ENCODE measurements at places on chromosomes 6 and 20.

- peak; percentile 70 for DNase-seq
Observed at GRCh38 chr6:52598123-52598823, 21.4 kb upstream of the TRAM2 start.

- DNase-seq = peak; percentile 52
Observed at GRCh38 chr6:15439410-15440025, 193.6 kb downstream of the JARID2 start.

- DNase-seq = peak; percentile 82
Observed at GRCh38 chr6:111604259-111605099, 1.2 kb downstream of the TRAF3IP2 start.

- no peak for DNase-seq
Observed at GRCh38 chr6:93886416-93886815, 467.1 kb upstream of the EPHA7 start.

DNA sequence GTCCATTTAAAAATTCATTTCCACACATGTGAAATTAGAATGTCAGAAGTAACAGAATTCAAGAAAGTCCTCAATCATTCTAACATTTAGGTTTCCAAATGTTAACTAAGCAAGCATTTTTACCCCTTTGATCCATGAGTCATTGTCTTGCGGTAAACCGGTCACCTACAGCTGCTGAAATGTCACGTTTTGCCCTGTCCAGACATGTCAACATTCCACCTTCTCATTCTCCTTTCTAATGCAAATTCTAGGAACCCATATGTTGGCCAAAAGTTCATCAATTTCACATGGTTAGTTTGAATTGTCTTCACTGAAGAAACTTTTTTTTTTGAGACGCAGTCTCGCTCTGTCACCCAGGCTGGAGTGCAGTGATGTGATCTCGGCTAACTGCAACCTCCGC, 117.2 kb downstream of the IPCEF1 start:
- no peak for DNase-seq

DNA sequence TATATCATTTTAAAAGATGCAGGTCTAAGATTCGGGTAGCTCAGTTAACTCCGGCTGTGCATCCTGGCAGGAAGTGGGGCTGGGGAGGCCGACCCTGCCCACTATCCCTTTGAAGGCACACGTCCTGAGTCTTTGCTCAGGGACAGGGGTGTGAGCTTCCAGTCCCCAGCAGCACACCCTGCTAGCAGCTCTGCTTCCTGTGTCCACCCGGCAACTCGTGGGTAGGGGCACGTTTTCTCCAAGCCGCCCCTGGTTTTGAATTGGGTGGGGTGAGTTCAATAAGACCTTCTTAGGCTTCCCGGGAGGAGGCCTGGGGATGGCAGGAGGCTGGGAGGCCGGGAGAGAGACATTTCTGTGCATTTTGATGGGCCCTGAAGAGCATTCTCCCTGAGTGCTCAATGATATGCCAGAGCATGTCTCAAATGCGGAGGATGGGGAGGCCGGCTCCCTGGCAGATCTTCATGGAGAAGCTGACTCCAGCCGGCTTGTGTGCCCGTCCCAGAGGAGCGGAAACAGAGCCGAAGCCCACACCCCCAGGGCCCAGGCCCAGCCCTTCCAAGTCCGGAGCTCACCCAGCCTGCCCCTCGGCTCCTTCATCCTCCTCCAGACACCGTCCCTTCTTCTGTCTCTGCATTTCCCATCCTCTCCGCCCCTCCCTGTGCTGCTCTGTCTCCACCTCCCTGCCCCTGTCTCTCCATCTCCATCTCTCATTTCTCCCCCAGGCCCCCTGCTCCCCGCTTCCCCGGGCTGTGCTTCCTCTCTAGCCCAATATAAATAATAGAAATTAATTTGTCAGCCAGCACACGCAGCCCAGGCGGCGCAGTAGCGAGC, 36.3 kb upstream of the ZFAND3 start:
- no peak for DNase-seq

DNA sequence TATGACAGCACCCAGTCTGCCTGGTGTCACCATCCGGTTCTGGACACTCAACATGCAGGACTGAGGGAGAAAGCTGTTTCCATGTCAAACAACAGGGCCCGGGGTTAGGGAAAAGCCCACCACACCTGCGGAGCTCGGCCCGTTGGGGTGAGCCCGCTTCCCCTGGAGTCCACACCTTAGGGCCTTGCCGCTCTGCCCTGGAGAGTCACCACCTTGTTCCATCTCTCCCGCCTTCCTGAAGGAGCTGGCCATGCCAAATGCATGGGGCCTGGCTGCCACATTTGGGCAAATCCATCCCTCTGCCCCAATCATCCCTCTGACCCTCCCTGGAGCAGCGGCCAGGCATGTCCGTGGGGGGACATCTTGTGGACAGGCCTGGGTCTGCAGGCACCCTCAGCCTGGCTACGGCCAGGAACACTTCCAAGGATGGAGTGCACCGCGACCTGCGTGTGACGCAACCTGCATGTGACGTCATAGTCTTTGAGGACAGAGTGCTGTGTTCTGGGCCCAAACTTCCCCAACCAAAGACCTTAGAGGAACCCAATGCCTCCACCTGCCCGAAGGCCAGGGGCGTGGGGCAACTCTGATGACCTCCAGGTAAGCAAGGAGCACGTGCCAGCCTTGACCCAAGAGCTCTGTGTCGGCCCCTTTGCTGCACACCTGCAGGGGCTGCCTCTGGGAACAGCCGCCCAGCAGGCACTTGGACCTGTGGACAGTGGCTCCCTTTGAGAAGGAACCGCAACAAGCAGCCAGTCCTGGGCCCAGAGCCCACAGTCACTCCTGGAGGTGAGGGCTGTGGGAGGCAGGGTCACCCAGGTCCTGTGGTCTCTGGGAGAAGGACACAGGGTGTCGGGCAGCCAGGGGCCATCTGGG, 1.7 kb downstream of the CABLES2 start:
- DNase-seq = peak; percentile 35

- no peak for DNase-seq
Observed at GRCh38 chr20:49367113-49367512, 89.3 kb upstream of the ZNFX1 start.

GRCh38 chr6:138105446-138105845, 1.8 kb downstream of the PERP start:
- no peak for DNase-seq

DNA sequence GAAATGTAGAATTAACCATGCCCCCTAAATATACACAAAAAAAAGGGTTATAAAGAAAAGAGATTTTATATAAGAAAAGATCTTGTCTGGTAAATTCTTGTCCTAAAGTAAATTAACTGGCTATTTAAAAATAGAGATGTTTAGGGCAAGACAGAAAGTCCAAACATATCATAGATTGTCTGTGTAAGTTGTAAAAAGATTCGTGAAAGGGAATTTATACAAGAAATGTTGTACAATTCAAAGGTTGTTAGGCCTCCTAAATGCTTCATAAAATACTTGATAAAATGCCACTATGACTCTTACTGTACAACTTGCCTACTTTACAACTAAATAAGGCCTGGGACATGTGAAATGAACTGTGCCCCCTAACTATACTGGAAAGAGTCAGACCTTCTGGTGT, 21.9 kb upstream of the AGPAT4 start:
- DNase-seq = no peak

- DNase-seq = no peak
Observed at GRCh38 chr6:144776031-144776819, 491.1 kb downstream of the UTRN start.

DNA sequence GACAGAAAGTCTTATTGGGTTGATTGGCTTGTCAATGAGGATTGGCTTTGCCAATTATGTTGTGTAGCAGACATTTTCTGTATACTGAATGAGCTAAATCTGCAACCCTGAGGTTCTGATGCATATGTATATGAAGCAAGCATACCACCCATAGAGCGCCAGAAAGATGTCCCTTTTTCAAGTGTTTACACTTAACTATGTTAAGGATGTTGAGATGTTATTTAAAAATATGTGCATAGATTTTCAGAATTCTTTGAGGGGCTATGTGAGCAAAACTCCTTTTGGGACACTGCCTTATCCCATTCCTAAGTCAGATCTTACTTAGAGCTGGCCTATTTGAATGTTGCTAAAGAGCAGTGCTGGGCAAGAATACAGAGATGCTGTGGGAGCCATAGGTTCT, 1.9 kb downstream of the AIG1 start:
- no peak for DNase-seq

DNA sequence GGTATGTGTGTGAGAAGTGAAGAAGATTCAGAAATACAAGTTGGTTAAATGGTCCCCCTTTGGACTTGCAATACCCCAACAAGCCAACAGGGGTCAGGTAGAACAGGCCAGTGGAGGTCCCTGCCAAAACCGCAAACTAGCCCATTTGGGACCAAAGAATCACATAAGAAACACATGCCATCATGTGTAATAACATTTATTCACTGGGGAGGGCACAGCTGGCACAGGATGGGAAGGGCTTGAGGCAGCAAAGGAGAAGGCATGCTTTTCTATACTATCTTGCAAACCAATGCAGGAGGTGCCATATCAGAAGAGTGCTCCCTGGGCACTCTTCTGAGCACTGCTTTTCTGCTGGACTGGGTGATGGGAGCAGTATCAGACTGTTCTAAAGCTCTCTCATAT, 116.1 kb upstream of the TRAF3IP2 start:
- no peak for DNase-seq

- DNase-seq = no peak
Observed at GRCh38 chr6:125868678-125869395, 78.1 kb downstream of the NCOA7 start.

- peak; percentile 88 for DNase-seq
Observed at GRCh38 chr6:47419621-47420020, 58.0 kb upstream of the CD2AP start.

DNA sequence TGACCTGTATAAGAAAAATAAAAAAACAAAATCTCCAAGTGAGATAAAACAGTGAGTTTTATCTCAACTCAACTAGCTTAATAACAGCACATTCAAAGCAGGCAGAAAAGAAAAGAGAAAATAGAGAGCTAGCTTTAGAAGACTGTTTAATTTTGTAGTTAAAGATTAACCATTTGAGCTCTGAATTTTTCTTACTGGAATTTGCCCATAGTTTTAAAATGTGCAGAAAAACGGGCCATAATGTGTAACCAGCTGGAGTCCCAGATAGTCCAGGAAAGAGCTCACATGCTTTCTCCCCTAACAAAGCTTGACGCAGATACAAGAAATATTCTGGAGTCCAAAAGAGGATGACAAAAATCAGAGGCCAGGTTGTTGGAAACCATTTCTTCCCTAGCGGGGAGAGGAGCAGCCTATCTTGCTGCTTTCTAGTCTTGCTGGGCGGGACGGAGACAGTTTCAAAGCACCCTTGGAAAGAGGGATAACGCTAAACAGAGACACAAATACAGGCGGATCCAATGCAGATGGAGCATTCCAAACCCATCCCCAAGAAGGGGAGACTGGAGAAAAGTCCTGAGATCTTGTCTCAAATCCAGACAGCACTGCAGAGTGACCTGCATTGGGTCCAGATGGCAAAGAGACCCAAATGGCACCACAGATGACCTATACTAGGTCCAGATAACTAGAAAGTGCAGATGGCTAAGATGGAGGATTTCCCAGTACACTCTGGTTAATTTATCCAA, 16.1 kb downstream of the TTK start:
- DNase-seq = no peak

DNA sequence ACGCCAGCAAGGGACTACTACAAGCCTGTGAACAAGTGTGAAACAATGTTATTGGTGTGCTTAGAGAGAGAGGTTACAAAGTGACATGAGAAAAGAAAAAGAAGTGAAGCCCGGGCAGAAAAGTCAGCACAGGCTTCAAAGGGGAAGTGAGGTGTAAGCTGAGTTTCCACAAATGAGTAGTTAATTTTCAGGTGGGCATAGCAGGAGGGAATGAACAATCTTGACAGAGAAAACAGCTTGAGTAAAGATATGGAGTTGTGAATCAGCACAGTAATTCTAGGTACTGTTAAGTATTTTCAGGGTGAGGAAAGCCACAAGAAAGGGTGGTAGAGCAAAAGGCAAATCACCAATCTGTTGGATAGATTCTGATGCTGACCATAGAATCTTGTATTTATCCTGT, 4.3 kb downstream of the KCNQ5 start:
- DNase-seq = no peak

GRCh38 chr6:68559716-68560115, 75.4 kb upstream of the ADGRB3 start:
- DNase-seq = peak; percentile 8

- DNase-seq = no peak
Observed at GRCh38 chr20:50153153-50153499, 397 bp downstream of the PEDS1 start.
